ENCODE measurements at places on chromosomes 6 and 20. TPM values are rescaled to one million over a fixed set of nuclear protein-coding genes. Genes with fewer than 3 reads are reported as not detected.

DNA sequence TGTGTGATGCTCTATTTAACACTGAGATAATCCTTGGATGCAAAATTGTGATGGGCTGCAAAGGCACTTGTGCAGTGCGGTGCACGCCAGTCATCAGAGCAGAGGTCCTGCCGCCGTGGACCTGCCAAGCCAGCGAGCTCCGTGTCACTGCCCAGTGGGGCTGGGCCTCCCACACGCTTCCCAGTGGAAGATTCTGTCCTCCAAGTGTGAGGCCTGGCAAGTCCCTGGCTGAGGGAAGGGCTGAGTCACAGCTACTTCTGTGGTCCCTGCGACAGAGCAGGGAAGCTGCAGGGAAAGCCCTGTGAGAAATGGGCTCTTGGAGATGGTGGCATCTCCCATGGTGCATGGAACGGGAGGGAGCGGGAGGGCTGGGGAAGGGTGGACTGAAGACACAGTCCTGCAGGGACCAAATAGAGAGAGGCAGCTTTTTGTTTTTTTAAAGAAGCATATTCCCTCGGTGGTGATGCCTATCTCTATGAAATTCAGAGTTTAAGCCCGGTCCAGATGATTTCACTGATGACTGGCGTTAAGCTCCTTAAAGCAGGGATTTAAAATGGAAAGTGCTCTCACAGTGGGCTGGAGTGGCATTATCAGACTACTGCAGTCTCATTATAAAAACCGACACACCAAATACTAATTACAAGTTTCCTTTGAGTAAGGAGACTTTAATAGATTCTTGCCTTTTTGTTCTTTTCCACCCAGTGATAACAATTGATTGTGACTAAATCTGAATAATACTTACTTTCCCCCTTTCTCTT lies 413.7 kb downstream of the QKI start:
- no peak overlapping the region for H3K4me3 ChIP-seq
- H3K27ac ChIP-seq: no peak overlapping the region
- DNase-seq: no peak
- H3K4me1 ChIP-seq: no peaks in the 10 kb centered on the region

- H3K4me1 ChIP-seq: no peaks in the 10 kb centered on the region
- H3K4me3 ChIP-seq: no peak overlapping the region
- H3K27ac ChIP-seq: no peak overlapping the region
- DNase-seq: no peak
- H3K36me3 ChIP-seq: no peaks in the 10 kb centered on the region
- no peaks in the 10 kb centered on the region for H3K27me3 ChIP-seq
Measured at GRCh38 chr6:15574486-15574885, 88.3 kb downstream of the DTNBP1 start.

DNA sequence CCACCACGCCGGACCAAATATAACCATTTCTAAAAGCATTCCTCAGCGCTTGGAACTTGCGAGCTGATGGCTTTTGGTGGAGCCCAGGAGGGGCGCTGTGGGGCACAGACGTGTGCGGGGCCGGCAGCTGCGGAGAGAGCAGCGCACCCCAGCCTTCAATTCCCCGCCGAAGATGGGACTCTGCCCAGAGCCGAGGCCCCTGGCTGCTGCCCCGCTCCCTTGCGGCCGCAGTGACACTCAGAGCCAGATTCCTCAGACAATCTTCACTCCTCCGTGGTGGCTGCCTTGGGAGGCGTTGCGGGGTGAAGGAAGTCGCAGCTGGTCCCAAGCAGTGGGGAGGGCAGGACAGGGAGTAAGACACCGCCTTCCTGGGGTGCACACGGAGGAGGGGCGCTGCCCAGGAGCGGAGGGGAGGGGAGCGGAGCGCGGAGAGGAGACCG lies 87.7 kb downstream of the TMEM242 start:
- no peaks in the 10 kb centered on the region for H3K27me3 ChIP-seq
- no peak for DNase-seq
- 0 out of 2 replicates have a peak overlapping the region, but pooled peaks have one; percentile 29 for H3K27ac ChIP-seq
- H3K4me1 ChIP-seq: no peaks in the 10 kb centered on the region

DNA sequence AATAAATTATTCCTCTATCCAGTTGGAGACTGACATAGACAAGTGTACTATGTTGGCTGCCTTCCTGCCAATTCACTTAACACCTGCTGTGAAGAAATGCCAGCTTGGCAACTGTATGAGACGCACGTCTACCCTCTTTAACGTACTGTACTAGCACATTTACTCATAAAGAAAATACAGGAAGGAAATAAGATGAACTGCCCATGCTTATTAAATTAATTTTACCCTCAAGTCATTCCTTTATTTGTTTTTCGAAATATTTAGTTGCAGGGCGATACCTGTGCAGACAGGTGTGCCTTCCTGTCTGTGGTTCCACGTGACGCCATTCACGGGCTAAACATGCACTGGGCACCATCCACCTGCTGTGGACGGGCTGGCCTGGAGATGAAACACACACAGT lies 52.0 kb downstream of the PSMG4 start:
- H3K36me3 ChIP-seq: no peaks in the 10 kb centered on the region
- no peak for DNase-seq
- no peak overlapping the region for H3K27ac ChIP-seq
- no peaks in the 10 kb centered on the region for H3K4me1 ChIP-seq
- no peaks in the 10 kb centered on the region for H3K27me3 ChIP-seq

The OLIG3 gene
- not detected for total RNA-seq

Measured in Panc1 (cell line).